ENCODE measurements at places on chromosomes 16 and 17. TPM values are rescaled to one million over a fixed set of nuclear protein-coding genes. Genes with fewer than 3 reads are reported as not detected.
A peak's percentile ranks its signal among the peaks of the same experiment; 100 is the strongest.

DNA sequence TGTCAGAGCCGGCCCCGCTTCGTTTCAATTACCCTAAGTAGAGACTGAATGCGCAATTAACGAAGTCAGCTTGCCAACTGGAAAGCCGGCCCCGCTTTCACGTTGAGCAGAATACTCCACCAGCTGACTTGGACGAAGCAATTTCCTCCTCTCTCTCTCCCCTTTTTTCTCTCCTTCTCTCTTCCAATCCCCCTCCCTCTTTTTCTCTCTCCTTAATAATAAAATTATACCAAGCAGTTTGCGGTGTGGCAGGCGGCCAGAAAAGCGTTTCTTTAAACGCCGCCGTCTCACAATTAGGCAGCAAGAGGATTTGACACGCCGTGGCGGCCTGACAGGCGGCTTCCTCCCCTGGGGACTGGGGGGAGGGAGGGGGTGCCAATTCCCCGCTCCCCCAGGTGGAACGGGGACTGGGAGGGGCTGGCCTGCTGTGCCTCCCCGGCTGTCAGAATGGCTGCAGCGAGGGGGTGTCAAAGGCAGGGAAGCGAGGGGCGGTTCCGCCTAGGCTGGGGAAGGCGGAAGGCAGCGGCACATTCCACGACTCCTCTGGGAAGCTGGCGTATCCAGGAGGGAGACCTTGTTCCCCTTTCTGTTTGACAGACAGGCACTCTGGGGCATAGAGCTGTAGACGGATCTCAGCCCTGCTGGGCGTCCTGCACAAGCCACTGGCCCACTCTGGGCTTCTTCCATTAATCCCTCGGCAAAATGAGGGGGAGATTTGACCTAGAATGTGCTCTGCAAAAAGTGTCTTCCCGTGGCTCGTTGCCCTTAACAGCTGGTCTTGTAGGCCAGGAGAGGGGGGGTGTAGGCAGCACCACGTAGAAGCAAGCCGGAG, 52.7 kb downstream of the SREBF1 start:
- peak overlapping the region; percentile 69 for H3K4me3 ChIP-seq
- DNase-seq = peak; percentile 66
- no peaks in the 10 kb centered on the region for H3K27me3 ChIP-seq
- no peaks in the 10 kb centered on the region for H3K36me3 ChIP-seq
- peaks cover 52% of the 10 kb centered on the region for H3K4me1 ChIP-seq
- peak overlapping the region; percentile 80 for H3K27ac ChIP-seq

The CFDP1 gene
- total RNA-seq = 89.1 TPM

The CETP gene
- 0.13 TPM for total RNA-seq

DNA sequence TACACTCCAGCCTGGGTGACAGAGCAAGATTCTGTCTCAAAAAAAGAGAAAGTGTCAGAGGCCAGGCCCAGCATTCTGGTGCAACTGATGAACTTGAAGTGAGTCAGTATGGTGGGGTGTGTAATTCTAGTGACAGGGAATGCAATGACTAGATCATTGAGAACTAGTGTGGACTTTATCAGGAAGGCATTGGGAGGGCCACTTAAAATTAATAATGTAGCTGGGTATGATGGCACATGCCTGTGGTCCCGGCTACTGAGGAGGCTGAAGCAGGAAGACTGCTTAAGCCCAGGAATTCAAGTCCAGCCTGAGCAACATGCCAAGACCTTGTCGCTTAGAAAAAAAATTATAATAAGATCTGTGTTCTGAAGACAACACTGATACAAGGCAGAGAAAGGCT, 90.8 kb downstream of the STX8 start:
- H3K27ac ChIP-seq = no peak overlapping the region
- DNase-seq = no peak
- H3K4me3 ChIP-seq = no peak overlapping the region
- H3K27me3 ChIP-seq = no peaks in the 10 kb centered on the region

GRCh38 chr17:1231456-1231855, 38.8 kb upstream of the BHLHA9 start:
- peaks cover 64% of the 10 kb centered on the region for H3K27me3 ChIP-seq
- no peaks in the 10 kb centered on the region for H3K36me3 ChIP-seq
- peak overlapping the region; percentile 23 for H3K4me3 ChIP-seq
- H3K4me1 ChIP-seq = peaks cover 10% of the 10 kb centered on the region
- H3K27ac ChIP-seq = no peak overlapping the region

- peaks cover 12% of the 10 kb centered on the region for H3K27me3 ChIP-seq
- H3K36me3 ChIP-seq = no peaks in the 10 kb centered on the region
- DNase-seq = no peak
- H3K4me3 ChIP-seq = peak overlapping the region; percentile 85
Observed at GRCh38 chr17:35578929-35579432, 610 bp upstream of the PEX12 start.

- peak overlapping the region; percentile 91 for H3K4me3 ChIP-seq
- DNase-seq = no peak
- H3K36me3 ChIP-seq = peaks cover 2% of the 10 kb centered on the region
- H3K27me3 ChIP-seq = no peaks in the 10 kb centered on the region
- peak overlapping the region; percentile 99 for H3K27ac ChIP-seq
Observed at GRCh38 chr16:2777903-2778629, 986 bp upstream of the ELOB start.

The SECTM1 gene
- total RNA-seq = 7.0 TPM

DNA sequence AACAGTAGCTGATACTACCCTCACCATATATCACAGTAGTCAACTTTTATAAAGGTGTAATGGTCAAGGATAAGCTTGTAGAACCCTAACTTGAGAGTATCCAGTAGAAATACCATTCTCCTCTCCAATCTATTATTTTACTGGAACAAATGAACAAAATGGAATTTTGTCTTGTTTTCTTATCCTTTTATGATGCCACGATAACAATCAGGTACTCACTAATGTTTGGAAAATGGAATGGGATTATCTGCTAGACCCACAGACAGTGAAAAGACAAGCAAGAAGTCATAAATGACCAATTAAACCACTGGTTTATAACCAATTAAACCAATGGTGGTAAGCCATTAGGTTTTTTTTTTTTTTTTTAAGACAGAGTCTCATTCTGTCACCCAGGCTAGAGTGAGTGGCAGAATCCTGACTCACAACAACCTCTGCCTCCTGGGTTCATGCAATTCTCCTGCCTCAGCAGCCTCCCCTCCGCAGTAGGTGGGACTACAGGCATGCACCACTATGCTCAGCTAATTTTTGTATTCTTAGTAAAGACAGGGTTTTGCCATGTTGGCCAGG, 10.4 kb downstream of the GPATCH8 start:
- H3K4me1 ChIP-seq = peaks cover 6% of the 10 kb centered on the region
- H3K27ac ChIP-seq = no peak overlapping the region
- no peak overlapping the region for H3K4me3 ChIP-seq
- H3K27me3 ChIP-seq = no peaks in the 10 kb centered on the region

GRCh38 chr17:18858567-18859245, 775 bp downstream of the PRPSAP2 start:
- no peaks in the 10 kb centered on the region for H3K36me3 ChIP-seq
- peak overlapping the region; percentile 88 for H3K4me3 ChIP-seq
- H3K27me3 ChIP-seq = no peaks in the 10 kb centered on the region

The SPN gene
- total RNA-seq = 0.38 TPM

The ABCA6 gene
- 0.79 TPM for total RNA-seq

DNA sequence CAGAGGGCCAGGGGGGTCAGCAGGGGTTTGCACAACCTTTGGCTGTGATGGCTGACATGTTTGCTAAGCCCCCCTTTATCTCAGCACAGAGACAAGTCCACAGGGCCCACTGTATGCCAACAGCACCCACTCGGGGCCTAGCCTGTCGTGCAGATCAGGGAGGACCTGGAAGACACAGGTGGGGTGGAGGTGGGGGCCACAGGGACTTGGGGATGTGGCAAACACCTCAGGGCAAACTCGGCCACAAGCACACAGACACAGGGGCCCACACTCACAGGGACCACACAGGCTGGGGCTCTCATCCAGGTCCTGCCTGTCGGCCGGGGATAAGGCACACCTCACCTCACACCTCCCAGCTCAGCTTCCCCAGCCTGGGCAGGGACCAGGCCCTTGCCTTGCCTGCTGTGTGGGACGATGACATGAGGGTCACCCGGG, 87.9 kb downstream of the C16orf78 start:
- DNase-seq = peak; percentile 27
- no peaks in the 10 kb centered on the region for H3K36me3 ChIP-seq
- peaks cover 5% of the 10 kb centered on the region for H3K4me1 ChIP-seq
- no peak overlapping the region for H3K4me3 ChIP-seq
- H3K27ac ChIP-seq = no peak overlapping the region
- peaks cover 72% of the 10 kb centered on the region for H3K27me3 ChIP-seq

DNA sequence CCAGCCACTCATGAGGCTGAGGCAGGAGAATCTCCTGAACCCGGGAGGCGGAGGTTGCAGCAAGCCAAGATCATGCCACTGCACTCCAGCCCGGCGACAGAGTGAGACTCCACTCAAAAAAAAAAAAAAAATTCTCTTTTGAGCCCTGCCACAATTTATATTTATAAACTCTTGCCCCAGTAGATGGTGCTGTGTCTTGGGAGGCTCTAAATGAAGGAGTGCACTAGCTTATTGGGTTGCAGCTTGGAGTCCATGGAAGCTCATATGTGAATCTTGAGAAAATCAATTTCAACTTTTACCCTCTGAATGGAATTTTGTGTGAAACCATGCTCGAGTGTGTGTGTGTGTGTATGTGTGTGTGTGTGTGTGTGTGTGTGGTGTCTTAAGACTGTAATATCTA, 420.1 kb downstream of the HS3ST4 start:
- no peaks in the 10 kb centered on the region for H3K27me3 ChIP-seq
- H3K4me3 ChIP-seq = no peak overlapping the region
- no peak for DNase-seq
- H3K36me3 ChIP-seq = peaks cover 6% of the 10 kb centered on the region
- peaks cover 12% of the 10 kb centered on the region for H3K4me1 ChIP-seq

DNA sequence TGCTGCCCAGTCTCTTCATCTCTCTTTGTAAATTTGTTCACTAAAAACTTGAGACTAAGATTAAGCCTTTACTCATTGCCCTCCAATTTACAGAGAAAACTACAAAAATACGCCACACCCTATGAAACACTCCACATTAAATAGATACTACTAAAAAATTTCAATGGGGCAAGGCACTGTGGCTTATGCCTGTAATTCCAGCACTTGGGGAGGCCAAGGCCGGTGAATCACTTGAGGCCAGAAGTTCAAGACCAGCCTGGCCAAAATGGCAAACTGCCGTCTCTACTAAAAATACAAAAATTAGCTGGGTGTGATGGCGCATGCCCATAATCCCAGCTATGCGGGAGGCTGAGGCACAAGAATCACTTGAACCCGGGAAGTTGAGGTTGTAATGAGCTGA, 3.8 kb downstream of the UBE2O start:
- H3K27ac ChIP-seq = no peak overlapping the region
- peaks cover 50% of the 10 kb centered on the region for H3K4me1 ChIP-seq
- H3K36me3 ChIP-seq = no peaks in the 10 kb centered on the region
- H3K4me3 ChIP-seq = no peak overlapping the region
- H3K27me3 ChIP-seq = no peaks in the 10 kb centered on the region
- DNase-seq = no peak

The PKMYT1 gene
- 21.8 TPM for total RNA-seq

DNA sequence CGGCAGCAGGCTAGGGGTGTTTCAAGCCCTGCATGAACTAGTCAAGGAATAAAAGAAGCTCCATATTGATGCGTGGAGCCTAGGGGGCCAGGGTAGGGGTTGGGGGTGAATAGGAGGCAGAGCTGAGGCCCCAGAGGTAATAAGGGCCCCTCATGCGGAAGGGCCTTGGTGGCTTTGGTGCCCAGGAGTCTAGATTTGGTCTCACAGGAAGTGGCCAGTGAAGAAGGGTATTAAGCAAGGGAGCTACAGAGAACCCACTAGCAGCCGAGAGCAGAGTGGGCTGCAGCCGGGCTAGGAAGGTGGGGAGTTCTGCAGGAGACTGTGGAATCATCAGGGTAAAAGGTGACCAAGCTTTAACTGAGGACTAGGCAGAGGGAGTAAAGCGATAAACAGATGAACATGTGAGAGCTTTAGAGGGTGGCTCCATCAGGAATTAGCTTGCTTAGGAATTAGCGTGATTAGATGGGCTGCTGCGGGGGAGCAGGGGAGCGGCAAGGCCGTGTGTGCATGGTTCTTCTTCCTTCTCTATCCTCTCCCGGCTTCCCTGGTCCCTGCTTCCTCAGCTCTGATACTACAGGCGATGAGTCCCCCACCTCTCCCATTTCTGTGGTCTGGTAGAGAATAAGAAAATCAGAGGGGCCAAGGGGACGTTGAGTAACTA, 9.8 kb downstream of the GNGT2 start:
- H3K36me3 ChIP-seq = no peaks in the 10 kb centered on the region
- no peak for DNase-seq
- peaks cover 33% of the 10 kb centered on the region for H3K27me3 ChIP-seq

The PRAC2 gene
- total RNA-seq = 7.9 TPM

DNA sequence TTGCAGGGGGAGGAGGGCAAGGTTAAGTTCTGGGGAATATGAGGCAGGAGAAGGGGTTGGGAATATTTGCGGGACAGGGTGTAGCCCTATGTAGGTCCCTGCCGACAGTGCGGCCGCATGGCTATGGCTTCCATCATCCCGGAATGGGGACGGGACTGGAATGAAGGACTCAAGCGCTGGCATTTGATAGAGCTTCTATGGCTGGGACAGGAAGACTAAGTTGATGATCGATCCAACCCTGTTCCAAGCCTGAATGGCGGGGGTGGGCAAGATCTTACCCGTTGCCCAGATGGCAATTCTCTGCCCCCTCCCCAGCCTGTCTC, 47.1 kb downstream of the SRCIN1 start:
- H3K4me1 ChIP-seq = peaks cover 25% of the 10 kb centered on the region
- peak overlapping the region; percentile 75 for H3K4me3 ChIP-seq
- no peak overlapping the region for H3K27ac ChIP-seq
- peaks cover 48% of the 10 kb centered on the region for H3K27me3 ChIP-seq
- no peak for DNase-seq
- no peaks in the 10 kb centered on the region for H3K36me3 ChIP-seq

- no peak overlapping the region for H3K27ac ChIP-seq
- peaks cover 9% of the 10 kb centered on the region for H3K27me3 ChIP-seq
- H3K36me3 ChIP-seq = no peaks in the 10 kb centered on the region
Observed at GRCh38 chr16:85998171-85998867, 99.4 kb downstream of the IRF8 start.

- H3K27me3 ChIP-seq = peaks cover 10% of the 10 kb centered on the region
- no peak overlapping the region for H3K27ac ChIP-seq
- H3K4me1 ChIP-seq = peaks cover 14% of the 10 kb centered on the region
- H3K4me3 ChIP-seq = no peak overlapping the region
- H3K36me3 ChIP-seq = no peaks in the 10 kb centered on the region
Observed at GRCh38 chr16:57843400-57843799, 41.1 kb upstream of the KIFC3 start.

The PRSS22 gene
- 25.1 TPM for total RNA-seq

DNA sequence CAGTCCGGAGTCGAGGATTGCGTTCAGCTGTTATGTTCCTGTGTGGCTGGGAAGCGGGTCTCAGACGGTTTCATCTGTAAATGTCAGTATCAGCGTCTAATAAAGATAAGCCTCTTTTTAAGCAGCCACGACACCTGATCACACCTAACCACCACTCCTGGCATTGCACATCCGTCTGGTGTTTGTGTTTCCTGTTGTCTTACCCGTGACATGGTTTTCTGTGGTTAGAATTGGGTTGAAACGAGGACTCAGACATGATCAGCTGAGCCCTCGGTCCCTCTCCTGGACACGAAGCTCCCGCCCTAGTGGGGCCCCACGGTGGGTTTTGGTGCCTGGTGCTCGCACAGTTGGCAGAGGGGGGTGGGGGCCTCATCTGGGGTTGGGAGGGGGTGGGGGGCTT, 18.3 kb downstream of the CPNE7 start:
- H3K4me1 ChIP-seq = no peaks in the 10 kb centered on the region
- H3K27me3 ChIP-seq = no peaks in the 10 kb centered on the region
- H3K4me3 ChIP-seq = no peak overlapping the region
- H3K36me3 ChIP-seq = no peaks in the 10 kb centered on the region
